Kidney (tissue), 22 donors: ENCODE measurements at places on chromosomes 1 and 21. TPM values are rescaled to one million over a fixed set of nuclear protein-coding genes. Genes with fewer than 3 reads are reported as not detected.

- no peaks in the 10 kb centered on the region for H3K27me3 ChIP-seq
- no peak overlapping the region for H3K27ac ChIP-seq
Observed at GRCh38 chr1:40857737-40858136, 4.4 kb downstream of the CITED4 start.

- no peak overlapping the region for H3K4me3 ChIP-seq
- no peaks in the 10 kb centered on the region for H3K27me3 ChIP-seq
- H3K4me1 ChIP-seq, result no peaks in the 10 kb centered on the region
- no peaks in the 10 kb centered on the region for H3K36me3 ChIP-seq
Observed at GRCh38 chr1:107786203-107786845, 178.7 kb downstream of the VAV3 start.

DNA sequence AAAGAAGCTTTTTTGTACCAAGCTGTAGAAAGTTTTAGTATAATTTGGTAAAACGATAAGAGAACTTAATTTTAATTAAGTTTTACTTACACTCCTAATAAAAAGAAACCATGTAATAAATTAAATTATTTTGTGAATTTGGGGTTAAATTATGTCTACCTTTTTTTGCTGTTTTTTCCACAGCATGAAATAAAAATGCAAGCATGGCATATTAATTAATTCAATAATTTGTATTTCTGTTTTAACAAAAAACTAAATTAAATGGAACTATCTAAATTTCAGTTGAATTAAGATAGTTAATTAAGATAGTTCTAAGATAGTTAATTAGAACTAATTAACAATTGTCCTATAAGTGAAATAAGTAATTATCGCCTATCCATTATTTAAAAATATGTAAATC, 39.4 kb downstream of the VANGL2 start:
- no peak overlapping the region for H3K4me3 ChIP-seq
- H3K4me1 ChIP-seq, result no peaks in the 10 kb centered on the region
- no peaks in the 10 kb centered on the region for H3K27me3 ChIP-seq
- no peak for DNase-seq
- H3K36me3 ChIP-seq, result no peaks in the 10 kb centered on the region
- no peak overlapping the region for H3K27ac ChIP-seq

GRCh38 chr1:244047621-244048255, 3.3 kb upstream of the ZBTB18 start:
- H3K4me3 ChIP-seq, result peak overlapping the region; percentile 94
- no peaks in the 10 kb centered on the region for H3K4me1 ChIP-seq
- no peak for DNase-seq
- H3K27ac ChIP-seq, result peak overlapping the region; percentile 99
- no peaks in the 10 kb centered on the region for H3K36me3 ChIP-seq

- no peak overlapping the region for H3K4me3 ChIP-seq
- no peak overlapping the region for H3K27ac ChIP-seq
- no peaks in the 10 kb centered on the region for H3K4me1 ChIP-seq
- no peak for DNase-seq
- H3K36me3 ChIP-seq, result no peaks in the 10 kb centered on the region
Observed at GRCh38 chr1:65036570-65037051, 70.3 kb upstream of the JAK1 start.

GRCh38 chr1:235181561-235182245, 20.7 kb upstream of the RBM34 start:
- H3K27ac ChIP-seq, result no peak overlapping the region
- no peak for DNase-seq
- H3K36me3 ChIP-seq, result peaks cover 15% of the 10 kb centered on the region
- no peaks in the 10 kb centered on the region for H3K4me1 ChIP-seq

GRCh38 chr1:53850082-53850673, 12.1 kb upstream of the NDC1 start:
- no peak for DNase-seq
- H3K36me3 ChIP-seq, result peaks cover 12% of the 10 kb centered on the region
- H3K4me1 ChIP-seq, result no peaks in the 10 kb centered on the region
- H3K4me3 ChIP-seq, result no peak overlapping the region
- no peak overlapping the region for H3K27ac ChIP-seq

GRCh38 chr1:48683839-48684238, 92.9 kb downstream of the BEND5 start:
- H3K27me3 ChIP-seq, result no peaks in the 10 kb centered on the region
- no peaks in the 10 kb centered on the region for H3K4me1 ChIP-seq
- no peak overlapping the region for H3K27ac ChIP-seq
- H3K36me3 ChIP-seq, result no peaks in the 10 kb centered on the region
- H3K4me3 ChIP-seq, result no peak overlapping the region

DNA sequence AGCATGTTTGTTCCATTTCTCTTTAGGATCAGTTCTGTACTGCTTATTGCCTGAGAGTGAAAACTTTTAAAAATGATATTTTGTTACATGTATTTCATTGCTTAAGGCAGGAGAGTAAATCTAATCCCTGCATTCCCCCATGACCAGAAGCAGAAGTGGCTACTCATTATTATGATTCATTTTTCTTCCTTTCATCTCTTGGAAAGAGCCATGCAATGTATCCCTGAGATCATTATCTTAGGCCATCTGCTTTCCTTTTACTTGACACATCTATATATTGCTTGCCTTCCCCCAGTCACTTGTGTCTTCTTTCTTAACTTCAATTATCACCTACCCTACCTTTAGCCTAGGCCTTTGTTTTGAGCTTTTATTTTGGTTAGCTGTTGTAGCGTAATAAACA, 430.4 kb upstream of the CHRM3 start:
- no peak overlapping the region for H3K27ac ChIP-seq
- no peaks in the 10 kb centered on the region for H3K36me3 ChIP-seq
- H3K4me3 ChIP-seq, result no peak overlapping the region
- DNase-seq, result no peak
- no peaks in the 10 kb centered on the region for H3K27me3 ChIP-seq

GRCh38 chr1:165257969-165258459, 98.5 kb downstream of the LMX1A start:
- H3K36me3 ChIP-seq, result no peaks in the 10 kb centered on the region
- DNase-seq, result peak; percentile 70
- H3K27me3 ChIP-seq, result no peaks in the 10 kb centered on the region
- H3K4me3 ChIP-seq, result no peak overlapping the region
- no peaks in the 10 kb centered on the region for H3K4me1 ChIP-seq

DNA sequence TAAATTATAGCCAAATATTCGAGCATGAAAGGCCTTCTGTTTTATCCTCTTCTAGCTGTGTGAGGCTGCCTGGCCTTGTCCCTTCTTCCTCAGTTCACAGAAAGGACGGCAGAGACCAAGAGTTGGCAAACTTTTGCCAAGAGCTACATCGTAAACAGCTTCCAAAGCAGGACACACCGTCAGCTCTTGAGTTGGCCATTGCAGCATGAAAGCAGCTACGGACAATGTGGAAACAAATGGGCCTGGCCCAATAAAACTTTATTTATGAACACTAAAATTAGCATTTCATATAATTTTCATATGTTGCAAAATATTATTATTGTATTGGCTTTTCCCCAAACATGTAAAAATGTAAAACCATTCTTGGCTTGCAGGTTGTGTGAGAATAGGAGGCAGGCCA, 10.7 kb downstream of the C21orf58 start:
- H3K4me3 ChIP-seq, result no peak overlapping the region
- DNase-seq, result no peak
- no peaks in the 10 kb centered on the region for H3K36me3 ChIP-seq
- H3K27ac ChIP-seq, result no peak overlapping the region
- no peaks in the 10 kb centered on the region for H3K4me1 ChIP-seq

DNA sequence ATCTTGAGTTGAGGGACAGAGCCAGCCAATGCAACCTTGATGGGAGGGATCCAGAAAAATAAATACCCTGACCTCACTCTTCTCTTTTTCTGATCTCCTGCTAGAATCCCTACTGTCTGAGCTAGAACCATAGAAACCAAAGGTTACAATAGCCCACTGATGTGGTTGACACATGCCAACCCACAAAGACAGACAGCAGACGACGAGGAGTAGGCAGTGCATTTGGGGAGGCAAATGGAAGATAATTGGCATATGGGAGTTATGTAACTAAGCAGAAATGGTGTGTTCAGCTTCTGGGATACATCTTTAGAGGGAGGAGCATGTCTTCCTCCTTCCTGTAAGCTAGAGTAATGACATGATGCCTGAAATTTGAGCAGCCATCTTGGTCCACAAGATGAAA, 171.7 kb upstream of the FGGY start:
- no peaks in the 10 kb centered on the region for H3K36me3 ChIP-seq
- H3K4me3 ChIP-seq, result no peak overlapping the region
- peaks cover 3% of the 10 kb centered on the region for H3K4me1 ChIP-seq
- no peak for DNase-seq
- no peaks in the 10 kb centered on the region for H3K27me3 ChIP-seq

Gene SYDE2
- total RNA-seq, result 7.0 TPM

Gene CDA
- 6.0 TPM for total RNA-seq

Gene TSPEAR
- total RNA-seq, result 0.22 TPM

Gene LCE3B
- not detected for total RNA-seq

Gene ATP1A4
- 0.19 TPM for total RNA-seq

Gene KIAA1614
- 12.3 TPM for total RNA-seq

Gene RC3H1
- total RNA-seq, result 40.5 TPM

Gene IQCC
- total RNA-seq, result 3.5 TPM
